ENCODE measurements at places on chromosomes 2 and 18.

- no peak for DNase-seq
Measured at GRCh38 chr2:71155846-71156245, 25.4 kb downstream of the MPHOSPH10 start.

DNA sequence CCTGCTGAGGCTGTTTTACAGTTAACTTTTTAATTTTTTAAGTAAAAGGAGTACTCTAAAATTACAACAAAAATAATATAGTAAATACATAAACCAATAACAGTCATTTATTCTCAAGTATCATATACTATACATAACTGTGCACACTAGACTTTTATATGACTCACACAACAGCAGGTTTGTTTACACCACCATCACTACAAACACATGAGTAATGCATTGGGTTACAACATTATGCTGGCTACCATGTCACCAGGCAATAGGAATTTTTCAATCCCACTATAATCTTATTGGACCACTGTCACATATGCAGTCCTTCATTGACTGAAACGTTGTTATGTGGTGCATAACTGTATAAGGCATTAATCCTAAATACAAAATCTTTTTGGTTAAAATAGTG is 42.5 kb downstream of the RASGRP3 start:
- DNase-seq = no peak

- DNase-seq = no peak
Measured at GRCh38 chr2:45833301-45833967, 182.0 kb downstream of the PRKCE start.

GRCh38 chr2:235852526-235852920 is 315.7 kb downstream of the GBX2 start:
- DNase-seq = no peak

DNA sequence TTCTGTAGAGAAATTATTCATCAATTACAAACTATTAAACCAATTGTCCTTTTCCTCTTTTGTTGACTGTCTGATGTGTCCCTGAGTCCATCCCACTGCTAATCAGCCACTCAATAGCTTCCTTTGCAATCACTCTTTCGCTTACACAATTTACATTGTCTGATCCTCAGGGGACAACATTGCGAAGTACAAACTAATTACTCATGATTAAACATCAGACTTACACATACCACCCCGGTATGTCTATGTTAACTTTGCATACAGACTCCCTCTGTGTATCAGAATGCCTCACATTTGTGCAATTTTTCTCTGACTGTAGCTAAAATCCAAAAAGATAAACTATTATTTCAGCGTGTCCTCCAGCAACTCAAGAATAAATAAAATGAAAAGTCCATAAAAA is 264.4 kb upstream of the REV1 start:
- no peak for DNase-seq

DNA sequence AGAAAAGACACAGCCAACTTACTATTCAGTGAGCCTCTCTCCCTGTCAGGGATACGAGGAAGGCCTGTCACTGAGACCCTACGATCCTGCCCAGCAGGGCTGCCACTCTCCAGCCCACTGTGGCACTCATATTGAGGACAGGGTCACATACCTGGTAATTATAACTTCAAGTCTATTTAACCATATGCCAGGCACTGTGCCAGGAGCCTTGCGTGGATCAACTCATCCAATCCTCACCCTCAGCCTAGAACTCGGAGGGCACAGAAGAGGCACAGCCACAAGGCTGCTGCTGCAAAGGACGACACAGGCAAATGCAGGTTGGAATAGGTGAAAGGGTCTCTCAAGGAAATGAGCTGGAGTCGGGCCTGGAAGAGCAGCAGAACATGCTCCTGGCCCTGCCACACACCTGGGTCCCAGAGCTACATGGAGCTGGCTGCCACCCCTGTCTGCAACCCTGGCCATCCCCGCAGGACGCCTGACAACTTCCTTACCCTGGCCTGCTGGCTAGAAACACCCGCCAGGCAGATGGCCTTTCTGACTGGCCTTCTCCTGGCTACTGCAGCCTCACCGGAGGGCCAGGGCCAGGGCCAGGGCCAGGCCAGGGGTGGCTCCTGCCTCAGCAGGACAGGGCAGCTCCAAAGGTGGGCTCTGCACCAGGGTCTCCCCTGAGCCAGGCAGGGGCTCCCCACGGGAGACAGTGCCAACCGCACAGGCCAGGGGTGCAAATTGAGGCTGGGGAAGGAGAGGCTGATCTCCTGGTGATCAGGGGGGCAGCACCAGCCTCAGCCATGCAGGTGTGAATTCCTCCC is 32.1 kb upstream of the SLC66A3 start:
- DNase-seq = peak; percentile 84

GRCh38 chr2:7924023-7924762 is 757.7 kb upstream of the ID2 start:
- DNase-seq = no peak

DNA sequence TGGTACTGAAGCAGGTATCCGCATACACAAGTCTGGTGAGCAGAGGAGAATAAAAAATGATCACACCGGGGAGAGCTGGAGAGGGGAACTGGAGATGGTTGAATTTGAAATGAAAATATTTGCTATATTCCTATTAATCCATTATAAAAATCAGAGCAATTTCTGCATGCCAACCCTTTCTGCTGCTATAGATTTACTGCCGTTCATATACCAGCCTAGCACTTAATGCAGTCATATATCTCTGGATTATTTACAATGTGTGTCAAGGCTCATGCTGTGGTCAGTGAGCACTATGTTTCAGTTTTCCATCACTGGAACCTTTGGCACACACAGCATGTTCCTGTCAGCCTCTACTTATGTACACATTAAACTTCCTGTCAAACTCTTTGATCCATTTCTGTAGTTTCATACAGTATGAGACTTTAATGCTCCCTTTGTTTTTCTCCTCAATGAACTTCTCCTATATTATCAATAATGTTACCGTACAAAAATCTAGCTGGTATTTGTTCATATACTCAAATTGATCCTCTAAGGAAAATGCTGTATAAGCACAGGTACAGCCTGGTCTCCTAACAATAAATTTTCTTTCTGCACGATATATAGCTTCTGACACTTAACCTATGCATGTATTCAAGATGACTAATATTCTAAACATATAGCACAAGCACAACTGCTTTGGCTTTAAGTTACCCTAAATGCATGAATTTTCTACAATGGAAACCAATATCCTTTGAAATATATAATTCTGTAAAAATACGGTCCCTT is 36.7 kb downstream of the FANCL start:
- DNase-seq = no peak

- peak; percentile 3 for DNase-seq
Measured at GRCh38 chr2:166106431-166107015, 21.3 kb downstream of the SCN1A start.

- no peak for DNase-seq
Measured at GRCh38 chr18:51430538-51430937, 233.1 kb upstream of the MEX3C start.

- peak; percentile 86 for DNase-seq
Measured at GRCh38 chr2:121480826-121481225, 49.9 kb upstream of the RNU4ATAC start.

DNA sequence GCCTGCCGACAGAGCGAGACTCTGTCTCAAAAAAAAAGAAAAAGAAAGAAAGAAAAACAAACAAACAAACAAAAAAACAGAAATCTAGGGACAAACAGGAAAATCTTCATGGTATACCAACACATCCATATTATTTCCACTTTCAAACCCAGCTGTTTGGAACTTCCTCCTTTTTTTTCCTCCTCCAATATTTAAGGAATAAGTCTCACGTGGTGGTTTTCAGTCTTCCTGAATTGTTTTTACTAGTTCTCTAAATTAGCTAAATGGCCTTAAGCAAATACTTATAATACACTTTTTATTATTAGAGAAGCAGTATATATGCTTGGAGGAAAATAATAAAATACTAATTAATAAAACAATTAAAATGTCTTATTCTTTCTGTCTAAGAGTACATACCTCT is 48.7 kb upstream of the GLS start:
- no peak for DNase-seq

DNA sequence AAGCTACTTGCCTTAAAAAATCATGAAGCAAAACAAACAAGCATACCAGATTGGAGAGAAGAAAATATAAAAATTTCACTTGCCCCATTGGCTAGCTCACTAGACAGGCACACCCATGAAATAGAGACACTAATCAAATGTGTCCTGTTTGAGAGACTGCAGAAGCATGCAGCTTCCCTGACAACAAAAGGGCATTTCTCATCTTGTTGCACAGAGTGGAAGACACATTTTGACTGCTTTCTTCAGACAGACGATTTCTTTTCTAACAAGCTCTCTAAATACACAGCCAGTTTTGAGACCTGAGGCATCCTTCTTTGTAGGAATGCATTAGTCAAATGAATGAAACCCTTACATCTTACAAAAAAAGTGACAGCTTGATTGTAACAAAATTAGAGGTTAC is 1558.6 kb upstream of the NXPH2 start:
- DNase-seq = no peak

DNA sequence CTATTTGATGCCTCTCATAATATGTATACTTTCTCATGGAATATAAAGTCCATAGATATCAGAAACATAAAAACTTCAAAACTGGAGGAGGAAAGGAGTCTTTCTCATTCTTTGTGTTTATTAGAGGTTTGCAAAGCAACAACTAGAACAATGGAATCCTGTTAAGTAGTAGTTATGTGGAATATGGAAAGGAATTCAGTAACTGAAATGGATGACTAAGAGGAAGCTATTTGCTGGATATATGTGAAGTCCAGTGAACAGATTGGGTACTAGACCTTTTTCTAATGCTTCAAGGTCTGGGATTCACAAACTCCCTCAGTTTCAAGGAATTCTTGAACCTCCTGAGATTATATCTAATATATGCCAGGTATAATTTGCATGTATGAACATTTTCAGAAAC is 353.6 kb upstream of the FANCL start:
- DNase-seq = no peak

DNA sequence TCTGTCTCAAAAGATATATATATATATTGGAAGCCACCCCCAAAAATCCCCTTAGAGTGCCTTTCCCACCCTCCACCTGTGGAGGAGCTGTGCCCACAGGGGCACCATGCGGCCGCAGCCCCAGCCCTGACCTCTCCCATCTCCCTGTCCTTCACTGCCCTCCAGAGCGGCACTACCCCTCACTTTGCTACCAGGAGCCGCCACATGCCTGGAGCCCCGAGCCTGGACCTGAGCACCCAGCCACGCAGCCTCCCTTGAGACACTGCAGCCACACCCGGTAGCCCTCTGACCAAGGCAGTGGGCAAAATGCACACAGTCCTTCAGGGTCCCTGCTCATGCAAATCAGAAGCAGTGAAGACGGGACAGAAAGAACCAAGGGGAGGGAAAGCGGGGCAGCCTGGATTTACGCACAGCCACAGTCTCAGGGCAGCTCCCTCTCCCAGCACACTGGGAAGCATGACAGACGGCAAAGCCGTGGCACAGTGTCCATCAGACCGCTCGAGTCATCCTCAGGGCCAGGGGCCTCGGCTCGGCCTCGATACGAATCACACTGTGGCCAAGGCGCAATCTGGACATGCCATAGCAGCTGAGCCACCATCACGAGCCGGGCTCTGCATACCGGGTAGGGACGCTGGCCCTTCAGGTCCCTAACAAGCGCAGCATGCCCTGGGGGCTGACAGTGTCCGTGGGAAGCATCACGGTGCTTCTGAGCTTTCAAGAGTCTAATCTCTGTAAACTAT is 10.1 kb downstream of the HDAC4 start:
- no peak for DNase-seq

DNA sequence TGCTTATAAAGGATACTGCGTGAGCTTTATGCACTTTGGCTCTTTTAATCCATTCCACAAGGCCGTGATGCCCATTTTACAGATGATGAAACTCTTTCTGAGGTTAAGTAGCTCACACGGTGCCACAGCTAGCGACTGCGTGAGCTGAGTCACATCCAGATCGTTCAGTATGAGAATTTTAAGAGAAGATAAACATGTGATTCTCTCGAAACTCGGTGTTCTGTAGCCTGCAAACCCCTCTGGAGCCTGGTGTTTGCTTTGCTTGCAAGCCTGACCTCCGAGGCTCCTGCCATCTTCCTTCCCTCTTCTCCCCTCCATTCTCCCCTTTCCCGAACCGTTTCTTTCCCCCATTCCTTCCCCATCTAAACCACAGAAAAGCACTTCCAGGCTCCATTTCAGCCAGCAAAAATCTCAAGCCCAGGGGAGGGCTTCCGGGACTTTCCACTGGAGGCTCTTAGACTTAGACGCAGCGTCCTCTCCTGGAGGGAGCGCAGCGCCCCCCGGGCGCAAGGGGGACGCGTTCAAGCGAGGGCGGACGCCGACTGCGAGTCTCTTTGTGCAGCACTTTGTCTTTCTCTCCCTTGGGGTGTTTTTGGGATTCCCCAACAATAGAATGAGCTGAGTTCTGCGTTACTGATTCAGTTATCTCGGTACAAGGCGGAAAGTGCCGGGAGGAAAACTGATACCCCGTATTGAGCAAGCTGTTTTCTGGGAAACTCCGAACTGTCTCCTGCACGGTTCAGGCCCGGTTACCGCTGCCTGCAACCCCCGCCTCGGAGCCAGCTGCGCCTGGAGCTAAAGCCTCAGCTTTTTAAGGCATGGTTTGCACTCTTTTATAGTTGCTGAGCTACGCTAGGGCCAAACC is 38.0 kb downstream of the CYP1B1 start:
- DNase-seq = peak; percentile 50

DNA sequence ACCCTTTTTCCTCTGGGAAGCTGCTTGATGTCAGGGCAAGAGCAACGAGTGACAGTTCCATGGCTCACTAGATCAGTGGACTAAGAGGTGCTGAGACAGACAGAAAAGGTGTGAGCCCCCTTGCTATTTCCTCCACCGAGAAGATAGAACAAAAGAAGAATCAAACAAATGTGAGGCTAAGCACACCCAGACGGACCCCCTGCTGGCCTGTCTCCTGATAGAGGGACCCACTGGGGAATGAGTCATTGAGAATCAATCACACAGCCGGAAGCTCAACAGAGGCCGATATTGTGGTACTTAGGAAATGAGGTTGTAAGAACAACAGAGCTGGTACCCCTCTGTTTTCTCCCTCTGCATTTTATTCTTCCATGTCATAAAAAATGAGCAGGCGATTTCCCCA is 89.8 kb upstream of the TEX51 start:
- no peak for DNase-seq

DNA sequence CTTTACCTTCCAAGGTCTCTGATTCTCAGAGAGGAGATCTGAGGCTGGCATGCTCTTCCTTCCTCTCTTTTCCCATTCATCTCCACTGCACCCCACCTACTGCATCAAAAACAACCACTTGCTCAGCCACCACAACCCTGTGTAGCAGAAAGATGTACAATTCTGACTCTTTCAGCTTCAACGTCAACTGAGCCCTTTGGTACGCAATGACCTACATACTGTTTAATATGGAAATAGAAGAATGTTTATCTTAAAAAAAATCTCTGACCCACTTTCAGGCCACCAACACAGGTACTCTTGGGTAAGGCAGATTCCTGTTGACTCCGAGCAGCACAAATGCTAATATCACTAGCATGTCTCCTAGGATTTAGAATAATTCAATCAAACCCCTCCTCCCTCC is 76.2 kb upstream of the AFF3 start:
- no peak for DNase-seq

Data from DMS79 treated with DMSO at 0.1 percent for 48 hours (cell line).